ENCODE measurements at places on chromosomes 7 and 10. TPM values are rescaled to one million over a fixed set of nuclear protein-coding genes. Genes with fewer than 3 reads are reported as not detected.

- H3K4me3 ChIP-seq: no peak overlapping the region
- H3K27me3 ChIP-seq: no peaks in the 10 kb centered on the region
- no peaks in the 10 kb centered on the region for H3K4me1 ChIP-seq
- DNase-seq: no peak
- H3K27ac ChIP-seq: no peak overlapping the region
Observed at GRCh38 chr10:131424836-131425491, 113.4 kb upstream of the TCERG1L start.

GRCh38 chr10:2990764-2991163 lies 76.6 kb upstream of the PFKP start:
- no peak for DNase-seq
- peaks cover 4% of the 10 kb centered on the region for H3K4me1 ChIP-seq
- peaks cover 21% of the 10 kb centered on the region for H3K27me3 ChIP-seq

- H3K4me1 ChIP-seq: peaks cover 2% of the 10 kb centered on the region
- H3K36me3 ChIP-seq: no peaks in the 10 kb centered on the region
- no peak overlapping the region for H3K4me3 ChIP-seq
- DNase-seq: no peak
- no peak overlapping the region for H3K27ac ChIP-seq
Observed at GRCh38 chr10:58755677-58756076, 243.0 kb downstream of the BICC1 start.

DNA sequence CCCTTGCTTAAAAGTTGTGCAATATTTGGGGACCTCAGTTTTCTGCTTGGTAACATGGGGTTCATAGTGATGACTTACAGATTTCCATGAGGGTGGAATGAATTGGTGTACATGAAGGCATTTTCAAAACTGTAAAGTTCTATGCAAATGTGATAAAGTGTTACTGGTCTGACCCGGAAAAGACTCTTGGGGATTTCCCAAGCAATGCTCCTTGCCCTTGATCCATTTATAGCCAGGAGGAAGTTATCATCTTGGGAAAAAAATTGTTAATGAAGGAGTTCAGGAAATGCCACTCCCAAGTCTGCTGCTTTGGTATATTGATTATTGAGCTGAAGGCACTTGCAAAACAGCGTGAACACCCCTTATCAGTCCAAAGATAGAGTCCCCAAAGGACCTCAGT lies 96.3 kb upstream of the ZPBP start:
- peaks cover 5% of the 10 kb centered on the region for H3K4me1 ChIP-seq
- peaks cover 21% of the 10 kb centered on the region for H3K27me3 ChIP-seq
- H3K4me3 ChIP-seq: no peak overlapping the region
- no peak overlapping the region for H3K27ac ChIP-seq

DNA sequence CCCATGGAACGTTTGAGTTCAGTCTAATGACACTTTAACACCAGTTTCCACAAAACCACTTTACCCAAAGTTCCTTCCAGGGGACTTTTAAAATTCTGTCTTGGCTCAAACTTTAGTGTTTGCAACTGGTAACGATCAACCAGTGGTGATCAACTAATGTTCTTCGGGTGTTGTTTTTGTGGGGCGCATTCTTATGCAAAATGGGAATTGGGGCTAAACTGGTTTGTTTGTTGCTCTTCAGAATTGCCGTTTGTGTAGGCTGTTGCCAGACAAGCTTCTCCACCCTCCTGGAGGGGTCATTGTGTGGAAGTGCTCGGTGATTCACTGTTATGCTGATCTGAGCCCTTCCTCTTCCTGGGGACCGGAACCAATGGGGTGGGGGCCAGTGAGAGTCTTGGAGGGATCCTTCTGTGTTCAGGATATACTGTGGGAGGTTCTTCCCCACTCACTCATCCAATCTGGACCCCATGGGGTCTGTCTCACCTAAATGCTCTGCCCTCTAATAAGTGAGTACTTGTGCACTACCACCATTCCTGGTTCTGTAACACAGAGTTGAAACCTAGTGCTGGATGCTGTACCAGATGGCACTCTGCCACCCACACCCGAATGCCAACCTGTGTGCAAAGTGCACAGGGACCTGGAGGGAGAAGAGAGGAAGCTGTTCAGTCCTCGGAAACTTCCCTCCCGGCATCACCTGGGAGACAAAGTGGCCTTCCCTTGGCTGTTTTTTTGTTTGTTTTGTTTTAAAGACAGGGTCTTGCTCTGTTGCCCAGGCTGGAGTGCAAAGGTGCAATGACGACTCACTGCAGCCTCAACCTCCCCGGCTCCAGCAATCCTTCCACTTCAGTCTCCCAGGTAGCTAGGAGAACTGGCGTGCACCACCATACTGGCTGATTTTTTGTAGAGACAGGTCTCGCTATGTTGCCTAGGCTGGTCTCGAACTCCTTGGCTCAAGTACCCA lies 2.1 kb downstream of the NFE2L3 start:
- peak overlapping the region; percentile 99 for H3K27ac ChIP-seq
- peaks cover 41% of the 10 kb centered on the region for H3K36me3 ChIP-seq

The ZPBP gene
- total RNA-seq: not detected

The PROSER2 gene
- total RNA-seq: 0.37 TPM

The SH2D4B gene
- 0.23 TPM for total RNA-seq

DNA sequence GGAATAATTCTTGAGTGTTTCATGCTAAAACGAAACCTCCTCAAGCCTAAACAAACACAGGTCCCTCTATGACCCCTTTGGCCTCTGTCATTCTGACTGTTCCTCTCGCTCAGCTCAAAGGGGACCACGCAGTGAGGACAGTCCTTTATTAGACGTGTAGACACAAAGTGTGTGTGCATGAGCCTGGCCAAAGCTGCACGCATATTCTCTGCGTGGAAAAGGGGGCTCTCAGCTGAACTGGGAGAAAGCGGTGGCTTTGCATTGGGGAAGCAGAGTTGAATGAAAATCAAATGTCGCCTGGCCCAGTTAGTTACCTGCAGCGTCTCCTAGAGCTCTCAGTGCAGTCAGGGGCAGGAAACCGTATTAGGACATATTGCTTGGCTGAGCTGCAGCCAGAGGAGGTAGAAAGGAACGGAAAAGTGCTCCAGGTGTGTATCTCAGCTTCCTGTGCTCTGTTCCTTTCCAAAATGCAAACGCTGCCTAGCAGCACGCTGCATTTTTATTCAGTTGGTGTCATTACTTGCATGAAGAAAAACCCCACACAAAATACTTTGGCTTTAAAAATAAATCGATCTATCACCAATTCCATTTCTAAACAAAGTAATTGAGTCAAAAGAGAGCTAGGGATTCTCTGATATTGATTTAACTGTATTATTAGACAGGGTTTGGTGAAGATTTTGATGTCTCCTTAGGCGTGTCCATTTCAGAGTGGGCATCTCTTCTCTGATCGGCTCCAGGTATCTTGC lies 4.9 kb downstream of the GATA3 start:
- peaks cover 2% of the 10 kb centered on the region for H3K27me3 ChIP-seq
- peak overlapping the region; percentile 93 for H3K27ac ChIP-seq

GRCh38 chr7:70374772-70375533 lies 757.0 kb upstream of the GALNT17 start:
- H3K36me3 ChIP-seq: no peaks in the 10 kb centered on the region
- H3K27ac ChIP-seq: no peak overlapping the region
- H3K4me3 ChIP-seq: no peak overlapping the region
- no peaks in the 10 kb centered on the region for H3K4me1 ChIP-seq

The SLC26A4 gene
- 7.8 TPM for total RNA-seq

- H3K4me3 ChIP-seq: no peak overlapping the region
- H3K27ac ChIP-seq: no peak overlapping the region
- DNase-seq: no peak
- no peaks in the 10 kb centered on the region for H3K27me3 ChIP-seq
- no peaks in the 10 kb centered on the region for H3K36me3 ChIP-seq
Observed at GRCh38 chr7:129332254-129333035, 101.8 kb upstream of the STRIP2 start.

GRCh38 chr7:135800560-135800959 lies 51.9 kb upstream of the FAM180A start:
- H3K36me3 ChIP-seq: no peaks in the 10 kb centered on the region
- no peak overlapping the region for H3K4me3 ChIP-seq
- H3K4me1 ChIP-seq: peaks cover 2% of the 10 kb centered on the region
- peaks cover 9% of the 10 kb centered on the region for H3K27me3 ChIP-seq
- DNase-seq: no peak

- H3K4me1 ChIP-seq: peaks cover 15% of the 10 kb centered on the region
- no peaks in the 10 kb centered on the region for H3K36me3 ChIP-seq
- H3K27me3 ChIP-seq: peaks cover 73% of the 10 kb centered on the region
- no peak overlapping the region for H3K27ac ChIP-seq
- no peak for DNase-seq
- H3K4me3 ChIP-seq: peak overlapping the region; percentile 23
Observed at GRCh38 chr7:29196191-29196590, 1.6 kb downstream of the CHN2 start.

DNA sequence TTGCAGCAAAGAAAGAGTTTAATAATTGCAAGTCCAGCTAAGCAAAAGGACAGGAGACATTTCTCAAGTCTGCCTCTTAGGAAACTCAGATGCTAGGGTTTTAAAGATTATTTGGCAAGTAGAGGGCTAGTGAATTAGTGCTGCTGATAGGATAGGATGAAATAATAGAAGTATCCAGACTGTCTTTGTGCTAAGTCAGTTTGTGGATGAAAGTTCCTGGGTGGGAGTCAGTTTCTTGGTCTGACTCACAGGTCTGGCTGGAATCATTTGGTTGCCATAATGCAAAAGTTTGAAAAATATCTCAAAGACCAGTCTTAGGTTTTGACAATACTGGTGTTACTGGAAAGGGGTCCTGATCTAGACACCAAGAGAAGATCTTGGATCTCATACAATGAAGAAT lies 42.6 kb upstream of the INHBA start:
- no peaks in the 10 kb centered on the region for H3K4me1 ChIP-seq
- DNase-seq: no peak
- no peak overlapping the region for H3K4me3 ChIP-seq
- H3K36me3 ChIP-seq: no peaks in the 10 kb centered on the region
- no peaks in the 10 kb centered on the region for H3K27me3 ChIP-seq

DNA sequence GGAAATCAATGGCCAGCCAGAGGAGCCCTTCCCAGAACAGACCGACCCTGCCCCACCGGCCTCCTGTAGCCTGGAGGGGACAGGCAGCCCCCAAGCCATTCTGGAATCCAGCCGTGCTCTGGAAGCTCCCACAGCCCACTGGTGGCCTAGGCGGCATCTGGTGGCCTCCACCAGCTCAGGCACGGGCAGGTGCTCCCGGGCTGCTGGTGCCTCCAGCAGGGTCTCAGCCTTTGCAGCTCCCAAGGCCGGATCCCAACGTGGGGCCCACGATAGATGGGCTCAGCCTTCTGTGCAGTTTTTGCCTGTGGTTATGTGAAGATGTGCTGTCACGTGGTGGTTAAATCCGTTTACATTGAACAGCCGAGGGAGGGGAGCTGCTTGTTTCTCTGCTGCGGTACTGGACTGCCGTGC lies 44.4 kb downstream of the JAKMIP3 start:
- no peak overlapping the region for H3K4me3 ChIP-seq
- H3K27me3 ChIP-seq: no peaks in the 10 kb centered on the region
- no peak overlapping the region for H3K27ac ChIP-seq
- no peaks in the 10 kb centered on the region for H3K36me3 ChIP-seq
- no peak for DNase-seq

- H3K4me3 ChIP-seq: no peak overlapping the region
- DNase-seq: no peak
- no peaks in the 10 kb centered on the region for H3K4me1 ChIP-seq
- H3K36me3 ChIP-seq: no peaks in the 10 kb centered on the region
- no peaks in the 10 kb centered on the region for H3K27me3 ChIP-seq
- no peak overlapping the region for H3K27ac ChIP-seq
Observed at GRCh38 chr7:47185839-47186238, 396.1 kb downstream of the TNS3 start.

GRCh38 chr10:106857213-106857612 lies 307.3 kb downstream of the SORCS1 start:
- H3K27me3 ChIP-seq: no peaks in the 10 kb centered on the region
- H3K4me1 ChIP-seq: no peaks in the 10 kb centered on the region
- no peak for DNase-seq
- H3K36me3 ChIP-seq: no peaks in the 10 kb centered on the region
- H3K27ac ChIP-seq: no peak overlapping the region

GRCh38 chr7:47148536-47149207 lies 433.2 kb downstream of the TNS3 start:
- DNase-seq: no peak
- H3K4me3 ChIP-seq: no peak overlapping the region
- H3K4me1 ChIP-seq: no peaks in the 10 kb centered on the region
- no peaks in the 10 kb centered on the region for H3K36me3 ChIP-seq
- peaks cover 3% of the 10 kb centered on the region for H3K27me3 ChIP-seq

The STARD3NL gene
- total RNA-seq: 27.1 TPM

DNA sequence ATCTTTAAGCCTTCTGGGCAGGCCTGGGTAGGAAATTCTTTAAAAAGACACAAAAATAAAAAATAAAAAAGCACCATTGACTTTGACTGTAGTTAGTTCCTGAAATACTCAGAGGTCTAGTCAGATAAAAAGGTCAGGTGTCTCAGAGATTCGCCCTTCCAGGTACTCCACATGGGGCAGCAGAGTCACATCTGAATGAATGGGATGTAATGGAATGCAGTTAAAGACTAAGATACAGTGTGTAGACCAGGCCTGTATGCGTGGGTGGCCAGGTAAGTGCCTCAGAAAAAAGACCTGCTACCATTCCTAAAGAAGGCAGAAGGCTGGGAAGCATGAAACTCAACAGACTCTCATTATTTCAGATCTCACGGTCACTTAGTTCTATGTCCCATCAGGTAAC lies 68.6 kb upstream of the SEM1 start:
- no peak overlapping the region for H3K27ac ChIP-seq
- no peak overlapping the region for H3K4me3 ChIP-seq
- H3K4me1 ChIP-seq: no peaks in the 10 kb centered on the region
- H3K27me3 ChIP-seq: no peaks in the 10 kb centered on the region
- DNase-seq: no peak

The FOXP2 gene
- total RNA-seq: 0.02 TPM

- no peaks in the 10 kb centered on the region for H3K27me3 ChIP-seq
- H3K4me3 ChIP-seq: no peak overlapping the region
- H3K36me3 ChIP-seq: no peaks in the 10 kb centered on the region
- H3K27ac ChIP-seq: no peak overlapping the region
- no peaks in the 10 kb centered on the region for H3K4me1 ChIP-seq
Observed at GRCh38 chr7:131935180-131935579, 378.8 kb upstream of the PODXL start.

GRCh38 chr7:88226886-88227516 lies 7.2 kb upstream of the SRI start:
- H3K27me3 ChIP-seq: peaks cover 12% of the 10 kb centered on the region
- DNase-seq: no peak
- no peaks in the 10 kb centered on the region for H3K4me1 ChIP-seq
- H3K4me3 ChIP-seq: no peak overlapping the region
- no peak overlapping the region for H3K27ac ChIP-seq
- H3K36me3 ChIP-seq: no peaks in the 10 kb centered on the region

The PCDH15 gene
- total RNA-seq: not detected

The OR2A5 gene
- not detected for total RNA-seq

GRCh38 chr10:37067576-37067975 lies 57.8 kb upstream of the ANKRD30A start:
- DNase-seq: no peak
- no peaks in the 10 kb centered on the region for H3K27me3 ChIP-seq
- no peak overlapping the region for H3K4me3 ChIP-seq
- no peak overlapping the region for H3K27ac ChIP-seq
- no peaks in the 10 kb centered on the region for H3K4me1 ChIP-seq

- no peaks in the 10 kb centered on the region for H3K4me1 ChIP-seq
- no peak overlapping the region for H3K27ac ChIP-seq
- DNase-seq: no peak
- H3K27me3 ChIP-seq: no peaks in the 10 kb centered on the region
Observed at GRCh38 chr7:11737723-11738122, 94.3 kb downstream of the THSD7A start.
